Trophoblast cell (in vitro differentiated cells and primary cell): ENCODE measurements at places on chromosomes 7 and 10.

DNA sequence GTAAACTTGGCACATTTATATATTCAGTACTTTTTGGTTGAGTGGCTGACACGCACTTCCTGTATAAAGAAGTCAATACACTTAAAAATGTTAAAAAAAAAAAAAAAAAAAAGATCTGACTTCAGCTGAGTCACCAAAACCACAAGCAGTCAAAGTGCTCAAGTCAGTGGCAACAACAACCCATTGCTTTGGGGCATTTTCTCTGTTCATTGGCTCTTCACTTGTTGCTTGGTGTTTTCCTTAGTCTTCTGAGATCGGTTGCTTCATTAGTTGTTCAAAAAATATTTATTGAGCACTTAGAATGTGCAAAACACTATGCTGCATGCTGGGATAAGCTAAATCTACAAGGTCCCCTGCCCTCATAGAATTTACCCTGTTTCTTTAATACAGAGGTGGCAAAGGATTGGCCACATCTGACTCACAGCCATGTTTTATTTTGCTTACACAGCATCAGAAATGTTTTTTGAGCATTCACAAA, 63.7 kb downstream of the ZNRF2 start:
- H3K4me1 ChIP-seq = no peaks in the 10 kb centered on the region
- H3K36me3 ChIP-seq = no peaks in the 10 kb centered on the region
- H3K27ac ChIP-seq = peak overlapping the region; percentile 96

GRCh38 chr10:78066012-78066411, 32.3 kb downstream of the RPS24 start:
- no peak overlapping the region for H3K27ac ChIP-seq
- no peaks in the 10 kb centered on the region for H3K27me3 ChIP-seq
- no peaks in the 10 kb centered on the region for H3K36me3 ChIP-seq
- no peak for DNase-seq

DNA sequence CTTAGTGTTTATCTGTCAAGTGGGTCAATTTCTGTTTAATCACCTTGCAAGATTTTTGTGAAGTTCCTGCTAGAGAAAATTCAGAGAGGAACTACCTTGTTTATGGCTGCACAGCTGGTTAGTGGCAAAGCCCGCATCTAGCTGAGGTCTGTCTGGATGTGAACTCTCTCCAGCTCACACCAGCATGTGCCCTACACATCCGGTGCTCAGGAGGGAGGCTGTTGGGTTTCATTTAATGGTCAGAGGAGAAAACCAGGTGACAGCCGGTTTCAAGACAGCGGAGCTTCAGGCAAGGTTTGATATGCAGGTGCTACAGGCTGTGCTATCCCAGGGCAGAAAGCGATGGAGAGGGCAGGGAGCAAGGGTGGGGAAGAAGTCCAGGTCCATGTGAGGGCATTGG, 351.1 kb downstream of the ACTR3B start:
- H3K4me1 ChIP-seq = no peaks in the 10 kb centered on the region
- no peak overlapping the region for H3K27ac ChIP-seq
- H3K27me3 ChIP-seq = no peaks in the 10 kb centered on the region
- no peak overlapping the region for H3K4me3 ChIP-seq
- no peak for DNase-seq
- H3K36me3 ChIP-seq = no peaks in the 10 kb centered on the region

GRCh38 chr7:57638666-57639065, 188.7 kb downstream of the ZNF716 start:
- no peaks in the 10 kb centered on the region for H3K36me3 ChIP-seq
- no peaks in the 10 kb centered on the region for H3K27me3 ChIP-seq
- peak overlapping the region; percentile 25 for H3K4me3 ChIP-seq
- no peaks in the 10 kb centered on the region for H3K4me1 ChIP-seq
- no peak overlapping the region for H3K27ac ChIP-seq
- DNase-seq = no peak

- no peaks in the 10 kb centered on the region for H3K4me1 ChIP-seq
- no peaks in the 10 kb centered on the region for H3K36me3 ChIP-seq
- no peak overlapping the region for H3K4me3 ChIP-seq
- no peak overlapping the region for H3K27ac ChIP-seq
- no peaks in the 10 kb centered on the region for H3K27me3 ChIP-seq
Observed at GRCh38 chr10:44030132-44030531, 354.8 kb downstream of the CXCL12 start.

DNA sequence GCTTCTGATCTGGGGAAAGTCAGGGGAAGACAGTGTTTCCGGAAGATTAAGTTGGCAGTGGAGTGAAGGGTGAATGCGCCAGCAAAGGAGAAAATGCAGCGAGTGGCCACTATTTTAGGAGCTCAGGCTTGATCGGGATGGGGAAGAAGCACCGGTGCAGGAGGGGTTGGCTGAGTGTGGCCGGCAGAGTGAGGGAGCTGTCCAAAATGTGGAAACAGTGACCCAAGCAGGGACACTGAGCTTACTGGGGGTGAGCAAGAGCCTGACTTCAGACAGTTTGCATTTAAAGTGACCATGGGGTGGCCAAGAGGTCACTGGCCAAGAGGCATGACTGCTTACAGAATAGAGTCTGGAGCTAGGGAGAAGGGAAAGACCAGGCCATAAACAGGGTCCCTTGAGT, 79.3 kb downstream of the GOLGA7B start:
- no peaks in the 10 kb centered on the region for H3K4me1 ChIP-seq
- no peak for DNase-seq
- no peaks in the 10 kb centered on the region for H3K36me3 ChIP-seq
- no peak overlapping the region for H3K4me3 ChIP-seq

DNA sequence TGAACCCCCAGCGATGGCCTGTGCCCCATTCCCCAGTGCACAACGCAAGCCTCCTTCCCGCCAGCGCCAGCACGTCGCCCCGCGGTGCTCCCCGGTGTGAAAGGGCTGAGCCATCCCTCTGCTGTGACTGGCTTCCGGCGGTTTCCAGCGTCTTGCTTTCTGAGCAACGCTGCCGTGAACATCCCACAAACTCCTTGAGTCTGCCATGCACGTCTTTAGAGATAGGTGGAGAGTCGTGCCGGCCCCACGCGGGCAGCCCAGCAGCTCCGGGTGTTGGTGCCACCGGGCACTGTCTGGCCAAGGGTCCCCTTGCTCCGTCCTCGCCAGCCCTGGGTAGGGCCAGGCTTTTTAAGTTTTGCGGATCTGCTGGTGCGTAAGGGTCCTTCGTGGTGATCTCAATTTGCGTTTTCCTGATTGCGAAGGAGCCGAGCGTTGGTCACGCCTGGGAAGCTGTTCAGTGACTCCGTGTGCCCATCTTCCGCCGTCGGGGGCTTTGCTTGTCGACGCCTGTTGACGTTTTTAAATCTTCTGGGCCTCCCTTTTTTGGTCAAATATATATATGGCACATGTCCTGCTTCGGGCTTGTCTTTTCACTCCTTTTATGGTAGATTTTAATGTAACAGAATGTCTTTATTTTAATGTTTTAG, 70.6 kb downstream of the FOXL3 start:
- no peak overlapping the region for H3K4me3 ChIP-seq
- H3K4me1 ChIP-seq = no peaks in the 10 kb centered on the region

DNA sequence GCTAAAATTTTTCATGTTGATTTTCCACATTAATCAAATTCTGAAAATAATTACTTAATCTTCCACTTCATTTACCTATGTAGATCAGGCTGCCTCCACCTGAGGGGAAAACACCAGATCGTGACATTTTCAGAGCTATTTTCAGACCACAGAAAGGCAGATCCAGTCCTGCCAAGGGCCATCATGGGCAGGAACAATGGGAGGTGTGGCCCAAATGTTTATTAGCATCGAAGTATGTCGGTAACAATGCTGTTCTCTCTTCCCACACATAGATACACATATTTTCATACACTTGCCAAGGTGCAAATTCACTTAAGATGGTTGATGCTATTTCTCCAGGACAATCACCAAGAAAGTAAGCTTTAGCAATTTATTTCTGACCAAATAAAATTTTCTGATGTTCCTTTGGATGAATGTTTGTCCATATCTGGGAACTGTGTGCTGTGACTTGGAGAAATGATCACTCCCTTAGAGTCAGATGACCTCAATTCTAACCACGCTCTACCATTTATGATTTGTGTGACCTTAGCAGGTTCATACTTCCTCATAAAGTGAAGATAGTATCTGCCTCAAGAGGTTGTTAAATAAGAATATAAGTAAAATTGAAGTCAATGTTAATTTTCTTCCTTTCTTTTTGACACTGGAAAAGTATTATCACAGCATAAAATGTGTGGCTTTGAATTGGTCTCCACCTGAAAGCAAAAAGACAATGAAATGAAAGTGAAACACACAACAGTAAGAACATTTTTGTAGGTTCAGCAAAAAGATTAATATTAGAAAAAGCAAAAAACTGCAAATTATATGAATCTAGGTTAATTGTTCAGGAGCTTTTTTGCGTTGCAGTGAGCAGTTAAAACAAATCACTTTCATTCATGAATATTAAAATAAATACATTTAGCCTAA, 310.4 kb upstream of the PHF14 start:
- H3K27ac ChIP-seq = no peak overlapping the region
- H3K4me1 ChIP-seq = no peaks in the 10 kb centered on the region
- no peaks in the 10 kb centered on the region for H3K36me3 ChIP-seq
- H3K27me3 ChIP-seq = no peaks in the 10 kb centered on the region
- no peak overlapping the region for H3K4me3 ChIP-seq
- no peak for DNase-seq

- no peaks in the 10 kb centered on the region for H3K36me3 ChIP-seq
- no peak overlapping the region for H3K4me3 ChIP-seq
- no peak overlapping the region for H3K27ac ChIP-seq
- no peaks in the 10 kb centered on the region for H3K4me1 ChIP-seq
- no peak for DNase-seq
Observed at GRCh38 chr10:83289373-83289772, 849.9 kb upstream of the GHITM start.

DNA sequence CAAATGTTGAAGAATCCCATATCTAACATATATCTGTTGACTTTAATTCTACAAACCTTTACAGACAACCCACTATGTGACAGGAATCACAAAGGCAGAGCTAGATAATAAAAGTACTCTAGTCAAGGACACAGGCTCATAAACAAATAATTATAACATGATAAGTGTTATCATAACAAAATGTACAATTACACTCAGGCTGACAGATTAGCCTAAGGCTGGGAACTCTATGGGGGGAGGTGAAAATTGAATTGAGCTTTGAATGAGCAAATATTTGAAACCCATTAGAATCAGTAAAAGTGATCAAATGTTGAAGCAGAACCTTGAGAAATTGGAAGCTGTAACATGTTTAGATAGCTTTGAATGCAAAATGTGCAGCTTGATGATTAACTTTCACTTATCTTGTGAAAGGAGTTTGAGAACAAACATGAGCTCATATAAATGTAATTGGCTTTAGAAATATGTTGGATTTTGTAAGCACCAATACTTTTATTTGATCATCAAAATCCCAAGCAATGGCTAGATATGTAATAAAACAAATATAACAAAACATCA, 970.2 kb downstream of the SORCS3 start:
- H3K4me1 ChIP-seq = no peaks in the 10 kb centered on the region
- no peaks in the 10 kb centered on the region for H3K27me3 ChIP-seq
- no peak overlapping the region for H3K4me3 ChIP-seq
- H3K36me3 ChIP-seq = no peaks in the 10 kb centered on the region
- H3K27ac ChIP-seq = no peak overlapping the region
- no peak for DNase-seq

- DNase-seq = no peak
- no peaks in the 10 kb centered on the region for H3K27me3 ChIP-seq
- no peak overlapping the region for H3K4me3 ChIP-seq
- H3K36me3 ChIP-seq = no peaks in the 10 kb centered on the region
Observed at GRCh38 chr10:126016882-126017281, 120.5 kb downstream of the FANK1 start.

GRCh38 chr10:6346631-6347030, 143.9 kb downstream of the PFKFB3 start:
- H3K27ac ChIP-seq = no peak overlapping the region
- no peak overlapping the region for H3K4me3 ChIP-seq
